HAP-1 (cell line): ENCODE measurements at places on chromosomes 12 and 14.
A peak's percentile ranks its signal among the peaks of the same experiment; 100 is the strongest.

- no peak for DNase-seq
Measured at GRCh38 chr12:88572781-88573549, 7.3 kb downstream of the KITLG start.

DNA sequence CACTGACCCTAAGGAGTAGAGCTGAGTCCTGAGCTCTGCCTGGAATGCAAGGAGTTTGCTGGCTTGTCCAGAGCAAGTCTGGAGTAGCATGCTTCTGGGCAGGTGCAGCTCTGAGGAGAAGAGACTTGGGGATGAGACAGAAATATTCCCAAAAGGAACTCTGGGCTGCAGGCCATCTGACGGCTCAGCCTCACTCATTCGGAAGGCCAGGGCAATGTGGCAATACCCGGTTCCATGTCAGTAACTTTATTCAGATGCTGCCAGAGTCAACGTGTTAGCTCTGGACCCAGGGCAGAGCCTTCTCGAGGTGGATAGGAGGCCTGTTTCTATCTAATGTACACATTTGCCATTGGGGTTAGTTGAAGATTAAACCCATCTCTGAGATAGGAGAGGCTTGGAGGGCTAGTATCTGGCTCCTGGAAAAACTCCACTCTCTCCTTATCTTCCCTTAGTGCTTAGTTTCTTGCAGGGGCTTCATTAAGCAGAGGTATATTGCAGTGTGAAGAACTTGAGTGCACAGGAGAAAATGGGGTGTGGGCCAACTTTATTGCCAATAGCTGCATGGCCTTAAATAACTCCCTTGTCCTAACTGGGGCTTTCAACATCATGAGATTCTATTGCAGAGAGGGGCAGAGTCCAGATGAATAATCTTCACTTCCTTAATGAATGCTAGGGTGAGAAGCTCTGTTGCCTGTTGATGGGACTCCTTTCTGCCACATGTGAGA, 65.6 kb downstream of the NTF3 start:
- DNase-seq, result no peak

- peak; percentile 16 for DNase-seq
Measured at GRCh38 chr14:30500222-30500621, 58.7 kb upstream of the G2E3 start.

DNA sequence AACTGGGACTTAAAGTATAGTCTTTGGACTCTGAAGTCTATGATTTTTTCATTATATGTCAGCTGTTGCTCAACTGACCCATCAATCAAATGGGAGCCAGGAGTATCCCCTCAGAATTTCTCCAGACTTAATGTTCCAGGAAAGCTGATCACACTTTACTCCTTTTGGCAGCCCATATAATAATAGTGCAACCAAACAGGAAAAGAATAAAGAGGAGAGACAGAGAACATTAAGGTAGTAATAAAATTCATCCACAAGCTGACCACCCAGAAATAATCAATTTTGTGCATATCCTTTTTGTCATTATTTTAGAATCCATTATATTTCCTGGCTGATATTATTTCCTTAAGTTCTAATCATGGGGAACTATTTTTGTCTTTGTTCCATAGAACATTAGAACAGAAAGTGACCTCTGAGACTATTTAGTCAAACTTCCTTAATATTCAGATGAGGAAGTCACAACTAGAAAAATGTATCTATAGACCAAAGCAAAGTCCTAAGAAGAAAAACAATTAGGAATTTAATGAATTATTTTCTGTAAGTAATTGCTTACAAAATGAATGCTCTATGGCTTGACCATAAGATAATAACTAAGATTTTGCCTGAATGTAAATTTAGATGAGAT, 238.1 kb upstream of the SEL1L start:
- DNase-seq, result no peak
